ENCODE measurements at places on chromosomes 3 and 15.
A peak's percentile ranks its signal among the peaks of the same experiment; 100 is the strongest.

DNA sequence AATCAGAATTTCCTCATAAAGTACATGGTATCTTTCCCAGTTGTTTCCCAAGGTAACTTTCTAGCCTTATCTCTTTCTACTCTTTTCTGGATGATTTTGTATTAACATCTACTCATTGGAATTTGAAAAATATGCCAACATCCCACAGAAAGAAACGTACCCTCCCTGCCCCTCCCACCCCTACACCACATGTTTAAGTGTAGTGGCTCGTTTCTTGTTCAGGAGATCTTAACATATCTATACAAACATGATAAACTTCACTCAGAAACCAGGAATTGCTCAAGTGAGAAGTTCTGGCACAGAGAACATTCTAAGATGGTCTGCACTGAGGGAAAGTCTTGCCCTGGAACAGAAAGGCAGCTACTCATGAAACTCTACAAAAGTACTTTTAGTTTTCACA, 404.7 kb downstream of the SOX2 start:
- no peaks in the 10 kb centered on the region for H3K36me3 ChIP-seq
- H3K4me3 ChIP-seq = no peak overlapping the region
- no peak for DNase-seq
- peaks cover 1% of the 10 kb centered on the region for H3K27me3 ChIP-seq

- no peaks in the 10 kb centered on the region for H3K36me3 ChIP-seq
- no peaks in the 10 kb centered on the region for H3K27me3 ChIP-seq
- H3K4me3 ChIP-seq = no peak overlapping the region
- no peak for DNase-seq
- H3K27ac ChIP-seq = no peak overlapping the region
Observed at GRCh38 chr3:105375750-105376511, 9.2 kb downstream of the ALCAM start.

GRCh38 chr3:33789183-33789954, 9.1 kb upstream of the PDCD6IP start:
- H3K4me3 ChIP-seq = no peak overlapping the region
- H3K27ac ChIP-seq = no peak overlapping the region
- DNase-seq = no peak
- no peaks in the 10 kb centered on the region for H3K27me3 ChIP-seq

DNA sequence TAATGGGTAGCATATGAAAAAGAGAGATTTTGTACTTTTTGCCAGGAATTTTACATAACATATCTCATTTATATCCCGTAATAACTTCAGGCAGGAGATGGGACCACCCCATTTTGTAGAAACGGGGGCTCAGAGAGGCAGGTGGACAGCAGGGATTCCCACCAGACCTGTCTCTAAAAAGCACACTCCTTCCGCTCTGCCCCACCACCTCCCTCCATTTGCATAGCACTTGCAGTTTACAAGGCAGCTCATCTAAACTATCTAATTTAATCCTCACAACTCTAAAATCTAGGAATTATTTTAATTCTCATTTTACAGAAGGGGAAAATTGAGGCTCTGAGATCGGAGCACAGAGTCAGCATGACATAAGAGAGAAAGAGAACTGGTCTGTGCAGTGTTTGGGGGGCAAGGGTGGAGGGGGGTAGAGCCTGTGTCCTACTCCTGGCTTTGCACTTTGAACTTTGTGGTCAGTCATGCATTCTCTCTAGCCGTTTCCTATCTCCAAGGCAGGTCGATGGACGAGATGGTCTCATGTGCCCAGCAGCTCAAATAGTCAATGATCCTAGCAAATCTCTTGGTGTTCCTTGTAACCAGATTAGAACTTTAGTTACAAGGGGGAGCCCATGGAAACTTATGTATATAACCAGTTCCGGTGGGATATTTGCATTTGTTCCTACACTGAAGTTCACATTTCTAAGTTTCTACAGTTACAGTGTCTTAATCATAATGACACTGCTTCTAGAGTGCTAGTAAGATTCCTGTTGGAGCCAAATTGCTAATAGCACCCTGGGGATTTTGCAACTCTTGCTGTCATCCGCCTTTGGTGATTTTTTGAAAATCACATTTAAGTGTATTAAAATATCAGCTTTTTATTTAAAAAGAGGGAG, 18.6 kb downstream of the CRYGS start:
- no peak for DNase-seq
- no peaks in the 10 kb centered on the region for H3K36me3 ChIP-seq
- H3K4me3 ChIP-seq = peak overlapping the region; percentile 33
- peak overlapping the region; percentile 94 for H3K27ac ChIP-seq

GRCh38 chr15:69609176-69609575, 156.6 kb downstream of the RPLP1 start:
- H3K27me3 ChIP-seq = peaks cover 1% of the 10 kb centered on the region
- H3K36me3 ChIP-seq = no peaks in the 10 kb centered on the region
- no peak overlapping the region for H3K27ac ChIP-seq
